ENCODE measurements at places on chromosomes 4 and X. TPM values are rescaled to one million over a fixed set of nuclear protein-coding genes. Genes with fewer than 3 reads are reported as not detected.
A peak's percentile ranks its signal among the peaks of the same experiment; 100 is the strongest.

DNA sequence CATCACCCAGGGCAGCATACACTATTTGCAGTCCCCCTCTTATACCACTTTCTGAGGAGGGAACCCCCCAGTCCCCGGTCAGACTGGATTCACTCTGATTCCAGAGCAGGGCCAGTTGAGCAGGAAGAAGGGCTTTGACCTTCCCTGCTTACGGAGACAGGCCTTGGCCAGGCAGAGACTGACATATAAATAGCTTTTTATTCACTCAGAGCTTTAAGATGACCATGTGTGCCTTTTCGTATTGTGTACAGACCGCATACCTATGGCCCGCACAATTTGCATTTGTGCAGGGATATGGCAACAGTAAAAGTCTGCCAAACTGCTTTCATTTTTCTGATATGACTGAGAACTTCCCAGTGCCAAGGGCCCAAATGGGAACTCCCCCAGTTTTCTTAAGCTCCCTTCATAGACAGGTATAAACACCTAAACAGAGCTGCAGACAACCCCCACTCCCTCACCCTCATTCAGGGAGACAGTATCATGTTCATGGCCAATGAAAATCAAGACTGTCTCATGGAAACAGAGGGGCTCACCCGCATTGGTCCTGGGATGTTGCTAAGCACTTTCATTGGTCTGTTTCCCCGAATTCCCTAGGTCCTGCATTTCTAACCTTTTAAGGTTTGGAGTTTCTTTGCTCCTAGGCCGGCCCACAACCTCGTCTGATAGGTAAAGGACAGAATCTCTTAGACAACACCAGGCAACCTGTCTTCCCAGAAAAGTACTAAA is 86.0 kb downstream of the RTL5 start:
- H3K36me3 ChIP-seq, result no peaks in the 10 kb centered on the region
- H3K27ac ChIP-seq, result no peak overlapping the region
- no peak for DNase-seq
- H3K4me3 ChIP-seq, result peak overlapping the region; percentile 53
- H3K27me3 ChIP-seq, result no peaks in the 10 kb centered on the region

- H3K27ac ChIP-seq, result no peak overlapping the region
- H3K4me3 ChIP-seq, result no peak overlapping the region
- H3K36me3 ChIP-seq, result no peaks in the 10 kb centered on the region
- no peaks in the 10 kb centered on the region for H3K4me1 ChIP-seq
- DNase-seq, result no peak
These were observed 14.5 kb upstream of the DKK2 start for GRCh38 chr4:107050525-107051135.

DNA sequence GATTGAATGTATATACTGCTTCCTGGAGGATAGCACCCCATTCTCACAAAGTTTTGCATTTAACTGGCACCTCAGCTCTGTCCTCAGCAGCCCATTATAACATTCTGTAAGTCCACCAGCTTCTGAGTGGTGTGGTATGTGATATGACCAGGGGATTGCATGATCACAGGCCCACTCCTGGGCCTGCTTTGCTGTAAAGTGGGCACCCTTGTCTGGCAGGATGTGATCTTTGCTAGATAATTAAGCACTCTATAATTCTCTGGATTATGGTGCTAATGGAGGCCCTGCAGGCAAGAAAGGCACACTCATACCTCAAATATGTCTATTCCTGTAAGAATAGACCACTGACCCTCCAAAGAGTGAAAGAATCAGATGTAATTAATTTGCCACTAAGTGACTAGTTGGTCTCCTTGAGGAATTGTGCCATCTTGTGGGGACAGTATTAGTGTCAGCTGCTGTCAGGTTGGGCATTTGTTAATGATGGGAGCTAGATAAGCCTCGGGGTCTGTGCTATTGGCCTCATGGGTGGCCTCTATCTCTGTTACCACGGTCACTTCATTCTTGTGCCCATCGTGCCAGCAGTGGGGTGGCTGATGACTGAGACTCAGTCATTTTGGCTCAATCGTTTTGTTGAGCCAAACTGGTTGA is 2.2 kb upstream of the CFI start:
- DNase-seq, result no peak
- H3K27ac ChIP-seq, result no peak overlapping the region
- H3K4me3 ChIP-seq, result no peak overlapping the region
- H3K4me1 ChIP-seq, result no peaks in the 10 kb centered on the region
- H3K27me3 ChIP-seq, result no peaks in the 10 kb centered on the region
- no peaks in the 10 kb centered on the region for H3K36me3 ChIP-seq

DNA sequence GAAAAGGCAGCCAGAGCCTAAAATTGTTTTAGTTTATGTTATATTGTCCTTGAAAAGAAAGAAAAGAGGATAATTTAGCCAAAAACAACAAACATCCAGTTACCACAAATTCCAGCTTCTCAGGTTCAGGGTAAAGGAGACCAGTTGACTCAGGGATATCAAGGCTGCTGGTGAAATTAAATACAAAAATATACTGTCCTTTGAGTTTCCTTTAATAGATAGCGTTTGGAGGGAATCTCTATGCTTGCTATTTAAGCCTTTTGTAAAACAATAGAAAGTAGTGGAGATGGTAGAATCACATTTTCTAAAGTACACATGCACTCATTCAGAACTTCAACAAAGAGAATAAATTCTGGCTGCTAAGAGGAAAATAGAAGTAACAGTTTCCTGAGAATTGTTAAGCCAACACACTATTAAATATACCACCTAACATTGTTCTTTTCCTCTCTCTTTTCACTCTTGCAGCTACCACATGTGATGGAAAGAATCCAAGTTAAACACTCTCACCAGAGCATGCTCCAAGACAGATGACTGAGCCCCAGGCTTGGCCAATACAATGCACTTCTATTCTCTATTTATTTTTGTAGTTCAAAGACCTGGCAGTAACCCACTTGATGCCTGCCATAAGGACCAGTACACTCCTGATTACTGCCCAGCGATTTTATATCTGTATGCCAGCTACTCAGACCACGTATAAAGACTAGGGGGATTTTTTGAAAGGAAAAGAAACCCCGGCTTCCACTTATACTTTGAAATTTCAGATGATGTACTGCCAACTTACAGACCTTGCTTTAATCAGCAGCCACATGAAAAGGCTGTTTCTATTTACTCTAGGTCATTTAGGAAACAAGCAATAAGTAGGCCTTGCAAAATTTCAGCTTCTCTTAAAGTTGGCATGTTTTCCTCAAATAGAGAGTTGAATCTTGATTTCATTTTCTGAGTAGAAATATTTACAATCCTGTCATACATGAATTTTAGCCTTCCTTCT is 756.9 kb downstream of the FAT4 start:
- H3K27ac ChIP-seq, result no peak overlapping the region
- no peaks in the 10 kb centered on the region for H3K36me3 ChIP-seq
- H3K4me3 ChIP-seq, result no peak overlapping the region
- DNase-seq, result no peak
- no peaks in the 10 kb centered on the region for H3K27me3 ChIP-seq

GRCh38 chrX:85303544-85303943 is 59.8 kb downstream of the ZNF711 start:
- no peaks in the 10 kb centered on the region for H3K4me1 ChIP-seq
- H3K36me3 ChIP-seq, result no peaks in the 10 kb centered on the region
- DNase-seq, result no peak
- H3K4me3 ChIP-seq, result no peak overlapping the region
- H3K27me3 ChIP-seq, result no peaks in the 10 kb centered on the region

GRCh38 chr4:81207828-81208227 is 7.2 kb downstream of the PRKG2 start:
- H3K27ac ChIP-seq, result no peak overlapping the region
- no peaks in the 10 kb centered on the region for H3K27me3 ChIP-seq
- no peaks in the 10 kb centered on the region for H3K36me3 ChIP-seq
- H3K4me1 ChIP-seq, result no peaks in the 10 kb centered on the region
- no peak overlapping the region for H3K4me3 ChIP-seq

DNA sequence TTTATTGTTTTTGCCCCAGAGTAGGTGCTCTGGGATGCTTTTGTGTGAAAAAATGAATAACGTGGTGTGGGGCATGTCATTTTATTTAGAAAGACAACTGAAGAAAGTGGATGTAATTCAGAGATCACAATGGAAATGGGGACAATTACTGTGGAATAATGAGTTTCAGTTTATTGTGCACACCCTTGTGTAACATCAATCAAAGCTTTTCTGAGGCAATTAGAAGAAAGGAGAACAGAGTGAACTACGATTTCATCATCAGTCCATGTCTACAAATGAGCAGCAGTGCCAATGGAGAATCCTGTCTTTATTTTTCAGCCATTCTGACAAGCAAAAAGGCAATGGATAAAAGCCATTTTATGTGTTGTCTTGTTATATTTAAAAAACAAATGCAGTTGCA is 339.2 kb downstream of the TMA16 start:
- no peak overlapping the region for H3K27ac ChIP-seq
- H3K4me1 ChIP-seq, result no peaks in the 10 kb centered on the region
- H3K36me3 ChIP-seq, result no peaks in the 10 kb centered on the region
- H3K4me3 ChIP-seq, result no peak overlapping the region

DNA sequence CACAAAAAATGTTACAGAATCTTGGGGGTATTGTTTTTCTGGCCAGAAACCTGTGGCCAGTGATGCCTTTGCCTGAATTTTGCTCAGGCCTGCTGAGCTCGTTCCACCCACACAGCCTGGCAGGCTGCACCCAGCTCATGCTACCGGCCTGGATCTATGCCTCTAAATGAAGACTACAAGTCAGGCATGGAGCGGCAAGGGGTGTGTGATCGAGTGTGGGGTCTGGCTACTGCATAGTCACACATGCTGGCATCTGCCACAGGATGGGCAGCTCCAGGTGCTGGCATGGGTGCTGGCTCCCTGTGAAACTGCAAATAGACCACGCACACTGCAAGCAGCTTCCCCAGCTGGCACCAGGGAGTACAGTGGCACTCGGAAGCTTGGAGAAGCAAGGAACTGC is 323.1 kb upstream of the POU3F4 start:
- H3K36me3 ChIP-seq, result no peaks in the 10 kb centered on the region
- H3K27ac ChIP-seq, result no peak overlapping the region
- DNase-seq, result no peak

- no peak for DNase-seq
- no peaks in the 10 kb centered on the region for H3K36me3 ChIP-seq
- H3K27me3 ChIP-seq, result no peaks in the 10 kb centered on the region
- H3K27ac ChIP-seq, result no peak overlapping the region
- H3K4me1 ChIP-seq, result no peaks in the 10 kb centered on the region
These were observed 113.3 kb upstream of the TBC1D9 start for GRCh38 chr4:140869446-140869845.

DNA sequence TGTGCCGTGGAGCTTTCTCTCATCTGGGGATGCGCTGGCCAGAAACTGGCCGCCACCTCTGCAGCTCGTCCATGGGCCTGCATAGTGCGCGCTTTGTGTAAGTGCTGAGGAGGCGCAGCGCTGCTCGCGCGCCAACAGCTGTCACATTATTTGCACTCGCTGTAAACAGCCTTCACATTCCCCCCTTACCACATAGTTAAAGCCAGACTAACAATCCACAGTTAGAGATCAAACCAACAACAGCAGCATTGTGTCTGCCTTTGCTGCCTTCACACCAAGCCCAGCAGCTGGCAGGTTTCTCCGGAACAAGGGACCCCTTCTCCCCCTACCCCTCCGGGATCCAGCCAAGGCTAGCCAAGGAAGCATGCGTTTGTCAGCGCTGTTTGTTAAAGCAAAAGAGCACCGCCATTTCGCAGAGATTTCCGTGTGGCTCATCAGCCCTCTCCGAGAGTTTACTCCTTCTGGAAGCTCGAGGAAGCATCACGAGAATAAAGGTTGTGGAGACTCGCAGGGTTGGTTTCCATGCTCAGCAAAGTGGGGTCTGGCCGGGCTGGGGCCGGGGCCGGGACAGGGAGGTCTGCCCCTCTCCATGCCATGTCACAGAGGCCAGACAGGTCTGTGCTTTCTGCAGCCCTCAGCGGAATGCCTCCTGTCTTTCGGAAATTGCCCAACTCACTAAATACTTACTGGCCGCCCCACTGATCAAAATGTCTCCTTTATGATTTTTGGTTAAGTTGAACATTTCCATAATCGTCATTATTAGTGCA is 11.0 kb downstream of the BCOR start:
- H3K4me3 ChIP-seq, result no peak overlapping the region
- H3K27me3 ChIP-seq, result no peaks in the 10 kb centered on the region
- no peak overlapping the region for H3K27ac ChIP-seq
- no peaks in the 10 kb centered on the region for H3K36me3 ChIP-seq
- peaks cover 69% of the 10 kb centered on the region for H3K4me1 ChIP-seq

Gene SOWAHD
- total RNA-seq, result not detected

Gene SRPK3
- not detected for total RNA-seq

Gene UGT8
- total RNA-seq, result not detected

Gene RNF128
- total RNA-seq, result not detected

Gene RAI2
- 0.15 TPM for total RNA-seq

Gene PAGE5
- total RNA-seq, result not detected

Gene TMEM131L
- total RNA-seq, result 86.4 TPM
